ENCODE measurements at places on chromosomes 11 and 22.

- no peak for DNase-seq
These were observed 11.2 kb downstream of the C11orf58 start for GRCh38 chr11:16749666-16750065.

GRCh38 chr11:23425381-23425780 is 565.1 kb upstream of the CCDC179 start:
- no peak for DNase-seq

DNA sequence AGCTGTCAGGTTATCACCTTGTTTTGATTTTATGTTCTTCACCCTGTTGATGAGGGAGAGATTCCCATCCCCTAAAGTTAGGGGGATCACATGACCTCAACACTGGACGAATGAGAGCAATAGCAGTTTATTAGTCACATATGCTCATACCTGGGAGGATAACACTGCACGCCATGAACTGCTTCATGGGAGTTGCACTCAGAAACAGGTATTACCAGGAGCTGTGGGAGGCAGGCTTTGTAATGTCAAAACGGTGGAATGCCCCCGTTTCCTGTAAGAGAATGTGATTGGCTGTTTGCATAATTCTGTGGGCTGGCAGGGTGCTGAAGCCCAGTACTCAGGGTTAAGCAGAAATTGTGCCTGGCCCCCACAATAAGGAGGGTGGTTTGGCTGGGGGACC is 3.2 kb upstream of the THY1 start:
- no peak for DNase-seq

DNA sequence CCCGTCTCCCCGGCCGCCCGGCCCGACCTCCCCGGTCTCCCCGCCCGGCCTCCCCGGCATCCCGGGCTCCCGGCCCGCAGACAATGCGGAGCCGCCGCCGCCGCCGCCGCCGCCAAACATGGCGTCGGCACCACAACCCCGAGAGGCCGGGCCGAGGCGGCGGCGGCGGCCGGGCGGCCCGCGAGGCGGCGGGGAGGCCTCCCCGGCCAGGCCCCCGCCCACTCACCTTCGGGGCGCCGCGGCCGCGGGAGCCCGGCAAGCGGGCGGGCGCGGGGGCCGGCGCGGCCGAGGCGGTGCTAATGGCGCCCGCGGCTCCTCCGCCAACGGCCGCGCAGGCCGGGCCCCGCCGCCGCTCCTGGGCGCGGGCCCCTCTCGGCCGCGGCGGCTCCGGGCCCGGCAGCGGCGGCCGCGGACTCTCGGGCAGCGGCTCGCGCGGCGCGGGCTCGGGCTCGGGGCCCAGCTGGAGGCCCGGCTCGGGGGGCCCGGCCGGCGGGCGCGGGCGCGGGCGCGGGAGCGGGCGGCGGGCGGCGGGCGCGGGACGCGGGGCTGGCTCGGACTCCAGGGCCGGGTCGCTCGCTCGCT is 311 bp downstream of the BRD1 start:
- DNase-seq, result no peak

DNA sequence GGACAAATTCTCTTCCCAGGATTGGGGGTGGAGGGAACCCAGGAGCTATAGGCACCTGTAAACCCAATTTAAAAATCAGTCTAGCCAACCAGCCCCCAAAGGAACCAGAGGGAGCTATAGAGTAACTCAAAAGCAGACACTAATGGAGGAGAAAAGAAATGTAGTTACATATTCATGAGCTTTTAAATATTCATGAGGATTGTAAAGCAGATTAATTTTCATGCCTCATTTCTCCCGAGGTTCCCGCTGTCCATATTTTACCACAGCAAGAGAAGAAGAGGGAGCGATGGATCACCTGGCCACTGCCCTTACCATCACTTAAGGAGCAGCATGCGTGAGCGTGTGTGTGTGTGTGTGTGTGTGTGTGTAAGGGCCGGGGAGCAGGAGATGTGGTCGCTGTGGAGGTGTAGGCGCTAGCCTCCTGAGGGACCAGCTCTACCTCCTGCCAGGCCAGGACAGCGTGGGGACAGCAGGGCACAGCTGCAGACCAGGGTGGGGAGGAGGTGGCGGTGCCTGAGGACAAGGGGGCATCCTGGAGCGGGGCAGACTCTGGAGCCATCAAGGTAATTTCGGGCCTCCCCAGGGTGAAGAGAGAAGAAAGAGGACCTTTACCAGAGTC is 100.7 kb upstream of the THY1 start:
- no peak for DNase-seq

DNA sequence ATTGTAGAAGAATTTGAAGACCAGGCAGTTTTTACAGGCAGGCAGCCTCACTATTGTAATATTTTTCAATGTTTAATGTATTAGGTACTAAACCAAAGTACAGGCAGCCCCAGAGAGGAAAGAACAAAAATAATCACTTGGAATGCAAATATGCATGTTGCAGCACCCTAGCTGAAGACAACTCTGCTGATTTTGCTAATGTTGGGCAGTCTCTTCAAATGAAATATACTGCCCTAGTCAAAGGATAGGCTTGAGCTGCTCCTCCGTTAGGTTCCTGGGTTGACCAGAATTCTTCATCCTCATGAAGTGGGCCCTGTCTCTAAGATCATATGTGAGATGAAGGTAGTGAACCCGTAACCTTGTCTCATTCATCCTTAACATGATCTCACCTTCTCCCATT is 153.1 kb upstream of the DDI1 start:
- DNase-seq, result no peak

- no peak for DNase-seq
These were observed 630.4 kb downstream of the METTL15 start for GRCh38 chr11:28738549-28738948.

DNA sequence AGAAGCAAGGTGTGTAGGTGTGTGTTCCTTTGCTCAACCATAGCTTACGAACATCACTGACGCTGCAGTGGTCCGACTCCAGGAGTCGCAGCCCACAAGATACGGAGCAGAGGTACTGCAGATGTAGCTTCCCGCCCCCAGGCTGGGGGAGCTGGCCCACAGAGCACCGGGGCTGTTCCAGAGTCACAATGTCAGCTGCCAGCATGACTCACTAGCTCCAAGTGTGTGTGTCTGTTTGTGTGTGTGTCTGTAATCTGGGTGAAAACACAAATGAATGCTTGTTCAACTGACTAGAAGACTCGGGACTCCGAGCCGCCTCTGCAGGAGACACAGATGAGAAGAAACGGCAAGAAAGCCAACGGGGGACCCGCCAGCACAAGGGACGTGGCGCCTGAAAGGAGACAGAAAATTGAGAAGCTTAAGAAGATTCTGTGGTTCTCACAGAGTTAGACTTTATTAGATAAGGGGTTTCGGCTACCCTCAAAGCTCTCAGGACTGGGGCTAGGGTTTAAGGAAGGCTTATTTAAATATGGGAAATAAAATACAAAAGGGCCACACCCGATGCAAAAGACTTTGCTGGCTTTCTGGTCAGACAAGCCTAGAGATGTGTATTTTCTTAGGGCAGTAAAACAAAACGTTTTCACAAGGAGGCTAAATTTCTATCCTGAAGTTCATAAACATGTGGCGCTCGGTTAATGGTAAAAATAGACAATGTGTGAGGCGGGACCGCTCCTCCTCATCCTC is 10.7 kb downstream of the VSIG10L2 start:
- no peak for DNase-seq
